Germinal center (tissue), 1 donor: ENCODE measurements at places on chromosomes 2 and 18.

- no peak for DNase-seq
These were observed 691.3 kb downstream of the LRP1B start for GRCh38 chr2:141439524-141439923.

DNA sequence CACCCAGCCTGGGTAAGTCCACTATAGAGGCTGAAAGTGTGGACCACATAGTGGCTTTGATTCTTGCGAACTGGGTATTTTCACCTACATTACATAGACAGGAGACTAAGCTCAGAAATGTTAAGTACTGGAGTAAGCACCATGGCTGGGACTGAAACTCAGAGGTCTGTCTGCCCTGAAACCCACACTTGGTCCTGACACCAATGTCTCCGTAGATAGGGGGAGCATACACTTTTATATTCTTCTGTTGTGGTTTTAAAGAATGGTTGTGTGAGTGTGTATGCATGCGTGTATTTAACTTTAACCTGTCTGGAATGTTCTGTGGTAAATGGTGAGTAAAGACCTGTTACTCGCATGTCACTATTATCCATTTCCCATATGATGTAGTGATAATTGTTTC lies 10.3 kb upstream of the NPPC start:
- DNase-seq: no peak

DNA sequence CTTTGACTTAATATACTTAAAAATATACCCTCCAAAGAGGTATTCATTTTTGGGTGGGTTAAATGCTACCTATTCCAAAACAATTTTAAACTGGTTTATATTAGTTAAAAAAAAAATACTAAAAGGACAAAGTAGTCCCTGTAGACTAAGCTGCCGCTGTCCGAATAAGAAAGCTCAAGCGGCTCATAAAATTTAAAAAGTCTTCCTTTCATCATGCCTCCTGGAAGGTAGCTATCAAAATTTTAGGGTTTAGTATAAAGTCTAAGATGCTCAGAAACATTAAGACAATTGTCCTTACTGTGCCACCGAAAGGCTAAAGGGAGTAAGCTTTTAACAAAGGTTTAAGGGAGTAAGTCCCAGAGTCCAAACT lies 440 bp upstream of the UGGT1 start:
- DNase-seq: no peak

GRCh38 chr18:48838921-48839818 lies 111.6 kb downstream of the SMAD7 start:
- no peak for DNase-seq

- DNase-seq: no peak
These were observed 6.9 kb downstream of the SLC4A3 start for GRCh38 chr2:219634171-219634940.

GRCh38 chr2:171513719-171514160 lies 8.5 kb upstream of the CYBRD1 start:
- no peak for DNase-seq

GRCh38 chr2:223972656-223973102 lies 15.4 kb downstream of the MRPL44 start:
- DNase-seq: no peak

DNA sequence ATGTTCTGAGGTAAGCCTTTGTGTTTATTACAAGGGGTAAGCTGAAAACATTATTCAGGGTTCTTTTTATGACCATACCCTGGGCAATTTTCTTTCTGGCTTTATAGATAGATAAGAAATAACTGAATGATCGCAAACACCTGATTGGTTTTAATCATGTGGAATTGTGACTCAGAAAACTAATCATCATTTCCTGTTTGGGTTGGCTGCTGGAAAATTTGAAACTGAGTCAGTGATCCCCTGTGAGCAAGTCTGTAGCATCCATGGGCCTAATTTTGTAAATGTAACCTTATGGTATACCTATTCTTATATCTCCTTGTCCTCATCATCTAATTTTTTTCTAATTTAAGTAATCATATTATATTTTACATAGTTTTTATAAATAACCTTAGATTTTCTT lies 34.3 kb downstream of the CCDC68 start:
- DNase-seq: no peak

DNA sequence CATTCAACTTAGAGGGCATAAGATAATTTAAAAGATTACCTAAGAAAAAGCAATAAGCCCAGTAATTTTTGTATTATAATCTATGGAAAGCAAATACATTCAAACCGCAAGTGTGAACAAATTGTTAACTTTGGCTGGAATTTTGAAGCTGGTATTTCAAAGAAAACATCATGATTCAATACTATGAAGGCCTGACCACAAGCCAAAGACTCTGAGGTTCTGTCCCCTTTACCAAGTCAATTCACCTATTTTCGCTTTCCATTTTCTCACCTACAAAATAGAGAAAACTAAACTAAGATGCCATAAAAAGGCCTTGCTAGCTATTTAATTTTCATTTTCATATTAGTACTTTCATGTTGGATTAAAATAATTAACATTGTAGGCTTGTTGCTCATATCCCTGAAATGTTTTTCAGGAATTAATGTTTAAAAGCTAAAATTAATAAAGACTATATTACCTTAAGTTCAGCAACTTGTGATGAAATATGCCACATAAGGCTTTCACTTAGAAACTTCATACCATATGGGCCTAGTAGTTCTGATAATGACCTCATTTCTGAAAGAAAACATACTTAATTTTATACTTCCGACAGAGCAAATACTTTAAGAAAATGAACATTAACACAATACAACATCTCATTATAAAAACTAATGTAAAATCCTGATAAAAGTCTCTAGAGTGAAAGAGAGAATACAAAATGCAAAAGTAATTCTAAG lies 85.7 kb upstream of the FRZB start:
- DNase-seq: no peak

DNA sequence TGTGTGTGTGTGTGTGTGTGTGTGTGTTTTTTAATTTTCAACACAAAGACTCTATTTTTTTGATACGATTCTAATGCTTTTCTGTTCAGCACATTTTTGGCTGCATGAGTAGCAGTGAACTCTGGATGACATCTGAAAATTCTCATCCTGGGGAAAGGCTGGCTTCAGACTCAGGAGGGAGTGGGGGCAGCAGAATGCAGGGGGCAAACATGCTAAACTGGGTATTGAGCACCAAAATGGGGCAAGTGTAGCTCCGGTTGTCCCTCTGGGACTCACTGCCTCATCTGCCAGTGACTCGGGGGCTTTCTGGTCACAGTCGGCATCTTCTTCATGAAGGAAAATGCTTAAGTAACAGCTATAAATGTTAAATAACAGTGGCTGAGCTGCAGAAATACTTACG lies 116.8 kb upstream of the PID1 start:
- DNase-seq: no peak
